ENCODE measurements at places on chromosomes 5 and 9.

- no peak for DNase-seq
These were observed 62.9 kb downstream of the COL5A1 start for GRCh38 chr9:134704498-134704897.

GRCh38 chr9:12464910-12465512, 228.2 kb upstream of the TYRP1 start:
- no peak for DNase-seq

- no peak for DNase-seq
These were observed 72.7 kb downstream of the GHR start for GRCh38 chr5:42495914-42496313.

DNA sequence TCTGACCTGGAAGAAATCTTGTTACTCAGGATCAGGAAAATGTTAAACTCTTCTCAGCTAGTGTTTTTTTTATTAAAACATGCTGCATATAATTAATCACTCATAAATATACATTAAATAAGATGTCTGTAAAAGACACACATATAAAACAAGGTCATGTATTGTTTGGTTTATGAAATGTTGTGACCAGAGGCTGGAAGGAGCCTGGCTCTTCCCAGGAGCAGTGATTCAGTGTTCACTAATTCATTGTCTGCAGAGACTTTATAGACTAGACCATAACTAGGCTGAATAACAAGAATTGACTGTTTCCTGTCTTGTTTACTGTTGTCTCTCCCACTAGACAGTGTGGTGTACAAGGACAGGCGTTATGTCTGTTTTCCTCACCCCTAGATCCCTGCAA, 49.1 kb upstream of the ANKRD55 start:
- DNase-seq = no peak

DNA sequence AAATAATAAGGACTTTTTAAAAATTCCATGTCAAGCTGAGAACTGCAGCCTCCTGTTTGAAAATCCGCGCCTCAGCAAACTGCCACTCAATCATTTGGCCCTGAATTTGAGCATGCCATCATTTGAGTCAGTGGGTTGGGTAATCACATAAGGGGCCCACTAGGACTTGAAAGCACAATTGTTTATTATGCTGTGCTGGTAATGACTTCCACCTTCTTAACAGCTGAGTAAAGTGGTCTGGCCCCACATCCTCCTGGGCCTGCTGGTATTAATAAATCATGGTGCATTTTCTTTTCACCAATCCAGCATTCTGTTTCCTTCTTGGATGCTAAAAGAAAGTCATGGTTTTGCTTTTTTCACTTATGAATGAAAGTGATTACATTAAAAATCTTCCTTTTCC, 103.0 kb upstream of the CTSL start:
- DNase-seq = no peak

GRCh38 chr9:130501639-130502038, 56.9 kb downstream of the ASS1 start:
- DNase-seq = peak; percentile 26

GRCh38 chr5:54017580-54017979, 292.8 kb downstream of the ARL15 start:
- DNase-seq = no peak

DNA sequence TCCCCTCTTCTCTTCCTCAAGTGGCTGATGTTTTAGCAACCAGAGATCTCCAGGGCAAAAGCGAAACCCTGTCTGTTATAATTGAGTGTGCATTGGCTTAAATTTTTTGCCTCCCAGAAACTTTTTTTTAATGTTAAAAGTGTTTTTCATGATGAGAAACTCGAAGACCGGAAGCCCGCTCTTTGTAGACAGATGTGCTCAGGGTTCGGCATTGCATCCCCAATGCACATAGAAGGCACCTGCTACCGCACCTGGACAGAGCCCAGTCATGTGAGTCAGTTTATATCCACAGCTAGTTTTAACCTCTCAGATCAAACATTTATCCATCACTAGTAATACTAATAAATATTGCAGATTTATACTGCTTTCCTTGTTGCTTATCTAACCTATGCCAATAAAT, 19.5 kb upstream of the NADK2 start:
- no peak for DNase-seq

GRCh38 chr5:131783874-131784273, 12.9 kb downstream of the FNIP1 start:
- no peak for DNase-seq

DNA sequence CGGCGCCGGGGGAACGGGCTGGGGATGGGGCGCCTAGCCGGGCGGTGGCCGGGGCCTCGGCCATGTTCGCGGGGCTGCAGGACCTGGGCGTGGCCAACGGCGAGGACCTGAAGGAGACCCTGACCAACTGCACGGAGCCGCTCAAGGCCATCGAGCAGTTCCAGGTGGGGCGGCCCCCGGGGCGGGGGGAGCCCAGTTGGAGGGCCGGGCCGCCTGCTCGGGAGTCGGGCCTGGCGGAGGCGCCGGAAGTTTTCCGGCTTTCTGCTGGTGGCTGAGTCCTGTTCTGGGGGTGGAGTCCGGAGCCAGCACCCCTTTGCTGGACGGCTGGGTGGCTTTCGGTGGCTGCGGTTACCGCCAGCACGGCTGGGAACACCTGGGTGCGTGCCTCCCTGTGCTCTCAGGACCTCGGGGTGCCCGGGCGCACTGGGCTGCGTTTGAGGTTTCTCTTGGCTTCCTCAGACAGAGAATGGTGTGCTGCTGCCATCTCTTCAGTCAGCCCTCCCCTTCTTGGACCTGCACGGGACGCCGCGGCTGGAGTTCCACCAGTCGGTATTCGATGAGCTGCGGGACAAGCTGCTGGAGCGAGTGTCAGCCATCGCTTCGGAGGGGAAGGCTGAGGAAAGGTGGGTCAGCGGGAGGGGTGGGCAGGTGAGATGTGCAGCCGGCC, 454 bp downstream of the NELFB start:
- no peak for DNase-seq

- DNase-seq = no peak
These were observed 86.9 kb downstream of the NUDT12 start for GRCh38 chr5:103475629-103476240.

DNA sequence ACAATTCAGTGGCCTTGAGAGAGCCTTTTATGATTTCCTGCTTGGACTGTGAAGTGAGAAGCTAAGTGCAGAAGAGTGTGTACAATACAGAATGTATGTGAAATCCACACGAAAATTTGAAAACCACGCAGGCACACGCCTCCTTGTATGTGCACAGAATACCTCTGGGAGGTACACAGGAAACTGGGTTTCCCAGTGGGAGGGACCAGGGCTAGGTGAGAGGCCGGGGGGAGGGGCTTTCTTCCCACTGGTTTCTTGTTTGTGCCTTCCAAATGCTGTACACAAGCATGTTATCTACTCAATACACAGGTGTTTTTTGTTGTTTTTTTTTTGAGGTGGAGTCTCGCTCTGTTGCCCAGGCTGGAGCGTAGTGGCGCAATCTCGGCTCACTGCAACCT, 16.1 kb downstream of the C9orf50 start:
- DNase-seq = no peak

GRCh38 chr5:169356811-169357210, 55.9 kb upstream of the SLIT3 start:
- DNase-seq = no peak

- DNase-seq = no peak
These were observed 20.0 kb upstream of the RAB14 start for GRCh38 chr9:121221664-121222055.

GRCh38 chr5:108212775-108213346, 169.0 kb downstream of the FBXL17 start:
- DNase-seq = no peak

DNA sequence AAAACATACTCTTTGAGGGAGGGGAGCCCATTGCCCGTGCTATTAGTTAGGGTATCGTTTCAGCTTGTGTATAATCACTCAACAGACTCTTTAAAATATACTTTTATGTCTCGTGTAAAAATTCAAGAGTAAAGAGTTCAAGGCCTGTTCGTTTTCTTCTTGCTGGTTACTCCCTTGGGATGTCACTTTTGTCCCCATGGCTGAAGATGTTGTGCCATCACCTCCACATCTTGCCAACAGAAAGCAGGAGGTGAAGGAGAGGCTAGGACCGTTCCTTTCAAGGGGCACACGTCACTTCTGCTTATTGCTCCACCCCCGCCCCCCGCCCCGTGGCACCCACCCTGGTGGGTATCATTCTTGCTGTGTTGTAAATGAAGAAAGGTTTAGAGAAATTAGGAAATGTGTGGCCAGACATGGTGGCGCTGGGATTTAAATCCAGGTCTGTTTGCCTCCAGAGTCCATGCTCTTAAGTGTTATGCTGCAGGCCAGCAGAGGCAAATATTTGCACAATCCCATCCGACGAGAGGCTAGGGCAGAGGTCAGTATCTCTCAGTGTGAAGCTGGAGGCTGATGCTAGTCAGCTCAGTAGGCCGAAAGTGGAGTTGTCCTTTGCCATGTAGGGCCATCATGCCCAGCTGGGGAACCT, 3.0 kb downstream of the MLANA start:
- no peak for DNase-seq

- DNase-seq = no peak
These were observed 15.0 kb upstream of the TEX48 start for GRCh38 chr9:114696814-114697544.

DNA sequence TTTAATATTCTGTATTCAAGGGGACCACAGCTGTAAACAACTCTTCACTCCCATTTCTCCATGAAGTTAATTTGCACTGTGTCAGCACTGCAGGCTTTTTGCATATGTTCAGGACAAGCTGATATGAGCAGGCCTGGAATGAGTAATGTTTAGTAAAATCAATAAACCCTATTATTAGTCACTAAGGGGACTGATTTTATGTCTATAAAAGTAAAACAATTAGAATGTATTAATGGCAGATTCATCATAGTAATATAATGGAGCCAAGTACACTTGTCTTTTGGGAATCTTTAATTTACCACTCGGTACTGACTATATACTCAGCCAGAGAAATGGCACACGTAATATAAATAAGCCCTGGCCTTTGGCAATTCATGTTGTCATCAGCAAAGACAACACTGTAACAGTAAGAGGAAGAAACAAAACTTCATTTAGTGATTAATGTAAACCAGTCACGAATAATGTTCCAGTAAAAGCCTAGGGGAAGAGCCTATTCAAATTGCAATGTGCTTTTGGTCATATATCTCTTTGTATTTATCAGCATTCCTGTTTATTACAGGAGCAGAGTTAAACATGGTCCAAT, 111.6 kb downstream of the ZNF608 start:
- no peak for DNase-seq

- DNase-seq = peak; percentile 41
These were observed 475 bp downstream of the DDX31 start for GRCh38 chr9:132669319-132669697.

DNA sequence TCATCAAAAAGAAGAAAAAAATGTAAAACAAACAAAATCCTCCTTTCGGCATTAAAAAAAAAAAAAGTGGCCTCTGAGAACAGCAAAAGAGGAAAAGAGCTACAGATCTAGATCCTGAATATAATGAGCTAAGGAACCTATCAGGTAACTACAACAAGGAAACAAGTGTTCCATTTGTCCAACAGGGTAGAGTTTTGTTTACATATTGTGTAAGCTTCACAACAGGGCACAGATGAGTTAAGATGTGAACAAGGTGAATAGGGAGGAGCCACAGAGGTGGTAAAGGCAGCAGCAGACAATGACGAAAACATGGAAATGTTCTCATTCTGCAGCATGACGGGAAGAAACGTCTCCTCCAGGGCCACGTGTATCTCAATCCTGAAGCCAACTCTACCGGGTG, 14.4 kb downstream of the ELP1 start:
- peak; percentile 10 for DNase-seq

- DNase-seq = no peak
These were observed 3.8 kb upstream of the STPG3 start for GRCh38 chr9:137247135-137247915.

GRCh38 chr5:155530046-155530445, 516.5 kb downstream of the KIF4B start:
- DNase-seq = no peak

DNA sequence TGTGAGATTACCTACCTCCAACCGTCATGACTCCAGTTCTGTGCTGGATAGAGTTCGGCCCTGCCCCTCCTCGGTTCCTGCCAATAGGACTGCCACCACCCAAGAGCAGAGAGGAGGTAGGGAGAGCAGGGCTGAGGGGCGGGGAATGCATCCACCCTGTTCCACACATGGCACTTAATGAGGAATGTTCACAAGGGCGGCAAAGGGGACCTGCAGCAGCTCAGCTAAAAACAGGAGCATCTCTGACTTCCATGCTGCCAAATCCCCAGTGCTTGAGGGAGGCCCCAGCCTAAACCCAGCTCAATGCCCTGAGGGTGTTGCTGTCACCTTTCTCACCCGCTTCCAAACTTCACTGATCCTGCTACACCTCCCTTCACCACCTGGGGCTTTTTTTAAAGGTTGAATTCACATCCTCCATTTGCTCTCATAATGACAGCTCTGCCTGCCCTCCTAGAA, 7.8 kb upstream of the DELE1 start:
- DNase-seq = no peak

GRCh38 chr5:24281818-24282217, 363.0 kb downstream of the CDH10 start:
- no peak for DNase-seq

DNA sequence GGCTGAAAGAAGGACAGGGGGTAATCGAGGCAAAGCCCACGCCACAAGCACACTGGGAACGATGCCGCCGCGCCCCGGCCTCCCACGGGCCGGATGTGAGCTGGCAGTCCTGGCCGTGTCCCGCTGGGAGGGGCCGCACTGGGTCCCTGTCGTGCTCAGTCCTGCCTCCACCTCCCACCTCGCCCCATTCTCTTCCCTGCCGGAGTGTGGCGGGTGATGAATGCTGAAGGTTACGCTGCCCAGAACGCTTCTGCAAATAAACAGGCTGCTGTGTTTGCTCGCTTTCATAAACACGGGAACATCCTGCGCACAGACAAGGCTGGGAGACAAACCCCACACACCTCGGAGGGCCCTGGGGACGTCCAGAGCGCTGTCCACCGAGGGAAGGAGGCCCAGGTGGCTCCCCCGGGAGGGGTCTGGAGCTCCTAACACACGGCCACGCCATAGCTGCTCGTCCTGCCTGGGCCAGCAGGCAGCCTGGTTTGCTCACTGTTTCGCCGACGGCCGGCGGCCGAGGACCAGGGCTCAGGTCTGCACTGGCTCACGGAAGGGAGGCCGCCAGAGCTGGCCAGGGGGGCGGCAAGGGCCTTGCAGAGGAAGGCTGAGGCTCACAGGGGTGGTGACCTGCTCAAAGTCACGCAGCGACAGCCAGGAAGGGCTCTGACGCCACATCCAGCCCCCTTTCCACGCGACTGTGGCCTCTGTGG, 2.3 kb downstream of the DNLZ start:
- DNase-seq = peak; percentile 31

DNA sequence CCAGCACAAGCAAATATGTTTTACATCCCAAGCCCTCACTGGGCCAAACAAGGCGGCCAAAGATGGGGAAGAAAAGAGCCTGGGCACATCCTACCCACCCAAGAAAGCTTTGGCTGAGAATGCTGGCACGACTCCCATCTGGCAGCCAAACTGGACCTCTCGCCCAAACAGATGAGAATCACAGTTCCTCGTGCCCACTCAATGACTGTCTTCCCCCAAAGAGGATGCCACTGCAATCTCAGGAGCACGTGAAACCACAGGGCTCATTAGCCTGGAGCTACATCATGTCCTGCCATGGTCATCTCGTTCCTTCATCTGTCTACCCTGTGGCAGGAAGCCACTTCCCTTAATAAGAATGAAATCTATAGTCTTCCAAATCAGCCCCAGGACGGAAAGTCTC, 536.8 kb downstream of the BNC2 start:
- DNase-seq = no peak

GRCh38 chr9:92310562-92310961, 14.6 kb downstream of the NOL8 start:
- no peak for DNase-seq
